H1 (cell line): ENCODE measurements at places on chromosomes 12 and 14. TPM values are rescaled to one million over a fixed set of nuclear protein-coding genes. Genes with fewer than 3 reads are reported as not detected.

DNA sequence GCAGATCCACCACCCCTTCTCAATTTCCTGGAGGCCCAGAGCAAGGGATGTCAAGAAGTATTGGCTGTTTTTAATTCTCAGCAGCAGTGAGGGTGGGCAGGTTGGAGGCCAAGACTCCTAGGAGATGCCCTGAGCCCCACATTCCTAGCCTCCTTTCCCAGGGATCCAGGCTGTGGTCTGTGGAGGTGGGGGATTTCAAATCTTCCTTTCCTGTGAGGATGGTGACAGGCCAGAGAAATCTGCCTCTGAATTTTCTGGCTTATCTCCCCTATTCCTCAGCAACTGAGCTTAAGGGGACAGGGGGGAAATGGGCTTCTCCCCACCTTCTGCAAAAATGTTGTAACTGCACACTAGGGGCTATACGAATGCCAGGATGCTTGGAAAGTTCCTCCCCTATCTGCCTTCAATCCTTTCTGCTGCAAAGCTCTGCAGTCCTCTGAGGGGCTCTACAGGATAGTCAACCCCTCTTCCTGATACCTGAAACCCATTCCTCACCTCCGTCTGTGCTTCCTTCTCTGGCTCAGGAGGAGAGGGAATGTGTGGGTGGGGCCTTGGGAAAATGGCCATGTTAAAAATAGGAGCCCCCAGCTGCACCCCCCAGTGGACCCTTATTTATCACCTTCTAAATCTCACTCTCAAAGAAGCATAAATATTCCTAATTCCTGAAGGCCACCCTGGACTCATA is 6.6 kb downstream of the GPR84 start:
- no peak overlapping the region for H3K27ac ChIP-seq
- peaks cover 27% of the 10 kb centered on the region for H3K4me1 ChIP-seq
- no peaks in the 10 kb centered on the region for H3K36me3 ChIP-seq
- H3K4me3 ChIP-seq, result peak overlapping the region; percentile 74; the same call in 1 of the 2 replicates
- no peak for DNase-seq

- no peak for DNase-seq
- H3K4me1 ChIP-seq, result no peaks in the 10 kb centered on the region
- H3K27ac ChIP-seq, result no peak overlapping the region
Observed at GRCh38 chr14:71554323-71554722, 377.9 kb upstream of the RGS6 start.

- no peak overlapping the region for H3K27ac ChIP-seq
- no peaks in the 10 kb centered on the region for H3K4me1 ChIP-seq
- no peaks in the 10 kb centered on the region for H3K27me3 ChIP-seq
Observed at GRCh38 chr14:51554953-51555352, 96.8 kb upstream of the FRMD6 start.

GRCh38 chr14:57846596-57846995 is 19.3 kb downstream of the SLC35F4 start:
- no peaks in the 10 kb centered on the region for H3K36me3 ChIP-seq
- DNase-seq, result no peak
- no peak overlapping the region for H3K27ac ChIP-seq
- no peaks in the 10 kb centered on the region for H3K4me1 ChIP-seq
- no peaks in the 10 kb centered on the region for H3K27me3 ChIP-seq
- H3K4me3 ChIP-seq, result no peak overlapping the region

DNA sequence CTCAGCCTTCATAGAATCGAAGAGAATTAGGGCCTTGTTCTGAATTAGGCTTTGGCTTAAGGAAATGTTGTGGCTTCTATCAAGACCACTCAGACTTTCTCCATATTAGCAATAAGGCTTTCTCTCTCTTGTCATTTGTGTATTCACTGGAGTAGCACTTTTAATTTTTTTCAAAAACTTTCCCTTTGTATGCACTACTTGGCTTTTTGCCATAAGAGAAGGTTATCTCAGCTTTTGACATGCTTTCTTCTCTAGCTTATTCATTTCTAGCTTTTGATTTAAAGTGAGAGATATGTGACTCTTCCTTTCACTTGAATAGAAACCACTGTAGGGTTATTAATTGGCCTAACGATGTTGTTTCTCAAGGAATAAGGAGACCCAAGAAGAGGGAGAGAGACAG is 244.2 kb downstream of the GPHN start:
- H3K27me3 ChIP-seq, result no peaks in the 10 kb centered on the region
- no peaks in the 10 kb centered on the region for H3K4me1 ChIP-seq
- H3K36me3 ChIP-seq, result no peaks in the 10 kb centered on the region
- DNase-seq, result no peak

DNA sequence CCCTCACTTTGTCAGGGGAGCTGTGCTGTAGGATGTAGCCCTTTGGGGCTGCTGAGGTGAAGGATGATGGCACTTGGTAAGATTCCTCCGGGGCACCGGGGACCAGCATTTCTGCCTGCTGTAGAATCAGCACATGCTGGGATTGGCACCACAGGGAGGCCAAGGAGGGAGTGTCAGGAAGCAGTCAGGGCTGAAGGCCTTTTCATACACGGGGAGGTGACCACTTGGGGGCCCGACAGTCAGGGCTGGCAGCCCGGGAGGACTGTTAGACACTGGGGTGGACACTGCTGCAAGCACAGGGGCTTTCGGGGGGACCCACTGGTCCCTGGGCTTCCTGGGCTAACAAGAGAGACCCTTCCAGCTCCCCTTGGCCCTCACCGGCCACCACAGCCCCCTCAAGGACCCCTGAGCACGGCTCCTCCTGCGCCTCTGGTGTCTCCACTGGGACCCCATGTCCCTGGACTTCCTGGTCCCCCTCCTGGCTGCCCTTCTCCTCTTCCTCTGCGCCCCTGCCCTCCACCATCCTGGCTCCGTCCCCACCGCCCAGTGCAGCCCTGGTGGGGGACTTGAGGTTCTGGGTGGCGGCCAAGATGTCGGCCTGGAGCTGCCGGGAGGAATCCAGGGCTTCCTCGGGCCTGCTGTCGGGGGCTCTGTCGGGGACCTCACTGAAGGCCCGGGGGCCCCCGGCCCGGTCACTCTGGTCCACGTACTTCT is 6.5 kb downstream of the TMEM119 start:
- H3K27ac ChIP-seq, result no peak overlapping the region; the same call in 1 of the 2 replicates
- H3K36me3 ChIP-seq, result no peaks in the 10 kb centered on the region
- H3K4me3 ChIP-seq, result no peak overlapping the region
- no peak for DNase-seq

DNA sequence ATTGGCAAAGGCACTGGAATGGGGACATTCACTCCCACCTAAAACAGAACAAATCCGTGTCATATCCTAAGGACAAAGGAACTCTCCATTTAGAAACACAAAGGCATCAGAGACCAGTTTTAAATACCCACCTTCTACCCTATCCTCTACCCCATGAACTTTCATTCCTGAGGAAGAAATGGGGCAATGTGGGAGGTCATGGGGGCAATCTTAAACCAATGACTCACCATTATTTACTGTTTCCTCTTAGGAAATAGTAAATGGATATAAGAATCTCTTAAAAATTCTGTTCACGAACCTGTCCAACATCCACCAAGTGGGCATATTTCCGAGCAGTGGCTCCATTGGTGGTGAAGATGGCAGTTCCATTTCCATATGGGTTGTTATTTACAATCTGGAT is 19.4 kb downstream of the ALDH6A1 start:
- H3K36me3 ChIP-seq, result peaks cover 9% of the 10 kb centered on the region
- no peaks in the 10 kb centered on the region for H3K27me3 ChIP-seq
- H3K4me3 ChIP-seq, result no peak overlapping the region
- H3K27ac ChIP-seq, result no peak overlapping the region

DNA sequence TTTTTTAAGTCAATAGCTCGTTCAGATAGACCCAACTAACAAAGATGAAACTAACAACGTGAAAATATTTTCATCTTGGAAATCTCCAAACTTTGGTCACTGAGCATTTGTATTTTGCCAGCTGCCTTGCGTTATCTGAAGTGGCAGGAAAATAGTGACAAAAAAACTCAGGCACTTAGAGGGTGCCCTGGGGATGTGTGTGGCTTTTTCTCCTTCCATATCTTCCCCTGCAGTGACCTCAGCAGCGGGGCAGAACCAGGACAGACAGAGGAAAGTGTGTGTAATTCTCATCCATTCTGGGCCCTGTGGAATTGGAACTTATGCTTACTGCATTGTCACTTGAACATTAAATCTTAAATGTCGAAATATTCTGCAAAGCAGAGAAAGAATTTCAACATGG is 152.0 kb downstream of the BCAT1 start:
- H3K27ac ChIP-seq, result no peak overlapping the region
- H3K4me3 ChIP-seq, result no peak overlapping the region
- H3K4me1 ChIP-seq, result no peaks in the 10 kb centered on the region
- DNase-seq, result no peak
- H3K36me3 ChIP-seq, result no peaks in the 10 kb centered on the region

GRCh38 chr14:26281280-26281998 is 316.4 kb downstream of the NOVA1 start:
- H3K4me1 ChIP-seq, result no peaks in the 10 kb centered on the region; the same call in 1 of the 2 replicates
- H3K27me3 ChIP-seq, result no peaks in the 10 kb centered on the region
- no peak for DNase-seq
- H3K27ac ChIP-seq, result no peak overlapping the region

DNA sequence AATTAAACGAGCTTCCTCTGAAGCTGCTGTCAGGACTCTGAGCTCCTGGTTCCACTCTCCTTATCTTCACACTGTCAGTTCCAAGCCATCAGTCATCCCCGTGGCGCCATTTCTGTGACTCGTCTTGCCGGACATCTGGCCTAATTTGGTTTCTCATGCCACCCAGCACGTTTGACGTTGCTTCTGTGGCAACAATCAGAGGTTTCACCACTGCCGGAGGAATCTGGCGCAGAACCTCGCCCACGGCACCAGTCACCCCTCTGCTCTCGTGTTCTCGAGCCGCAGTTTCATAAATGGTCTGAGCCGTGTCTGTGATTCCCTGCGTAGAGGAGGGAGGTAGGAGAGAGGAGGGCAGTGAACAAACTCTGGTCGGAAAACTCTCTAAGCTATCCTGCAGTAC is 29.7 kb downstream of the BDKRB1 start:
- H3K36me3 ChIP-seq, result 0 out of 2 replicates have a peak, but pooled peaks cover 2% of the 10 kb centered on the region
- H3K27ac ChIP-seq, result no peak overlapping the region
- H3K27me3 ChIP-seq, result no peaks in the 10 kb centered on the region
- no peak for DNase-seq
- H3K4me3 ChIP-seq, result no peak overlapping the region

- no peaks in the 10 kb centered on the region for H3K4me1 ChIP-seq
- no peaks in the 10 kb centered on the region for H3K27me3 ChIP-seq
- H3K36me3 ChIP-seq, result peaks cover 8% of the 10 kb centered on the region; the same call in 1 of the 2 replicates
- no peak overlapping the region for H3K27ac ChIP-seq
- no peak overlapping the region for H3K4me3 ChIP-seq
Observed at GRCh38 chr14:71725922-71726579, 206.2 kb upstream of the RGS6 start.

PTPRR gene
- 0.07 and 0.27 TPM in 2 replicates for total RNA-seq

OR6C68 gene
- total RNA-seq, result not detected in 2 replicates

PLEKHH1 gene
- total RNA-seq, result 27.2 and 33.3 TPM in 2 replicates

RALGAPA1 gene
- total RNA-seq, result 26.1 and 26.7 TPM in 2 replicates

ZDHHC22 gene
- 55.2 and 59.3 TPM in 2 replicates for total RNA-seq

TAS2R8 gene
- not detected in 2 replicates for total RNA-seq
